ENCODE measurements at places on chromosomes 4 and X. TPM values are rescaled to one million over a fixed set of nuclear protein-coding genes. Genes with fewer than 3 reads are reported as not detected.

DNA sequence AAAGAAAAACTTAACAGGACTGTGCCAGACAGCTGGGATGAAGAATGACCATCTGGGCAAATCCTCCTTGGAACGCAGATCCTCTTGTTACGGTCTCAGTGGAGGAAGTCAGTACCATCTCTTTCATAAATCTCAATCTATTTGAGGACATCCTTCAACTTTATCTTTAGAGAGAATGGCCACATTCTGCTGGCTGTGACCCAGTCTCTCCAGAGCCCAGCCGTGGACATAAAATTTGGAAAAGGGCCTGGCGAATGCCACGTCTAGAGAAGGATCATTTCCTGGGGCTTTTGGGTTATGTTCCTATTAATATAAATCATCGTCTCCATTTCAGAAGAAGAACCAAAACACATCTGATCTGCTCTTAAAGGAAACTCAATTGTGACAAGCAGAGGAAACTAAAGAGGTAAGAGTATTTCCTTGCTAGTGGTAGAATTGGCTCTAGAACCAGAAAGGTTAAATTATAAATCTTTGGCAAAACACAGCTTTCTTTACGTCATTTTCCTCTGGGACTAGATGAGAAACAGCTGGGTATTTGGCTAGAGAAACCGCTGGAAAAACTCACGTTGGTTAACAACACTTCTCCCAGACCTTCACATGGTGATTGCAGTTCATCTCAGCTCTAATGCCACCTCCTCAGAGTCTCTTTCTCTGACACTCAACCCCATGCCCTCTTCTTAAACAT, 164.7 kb downstream of the CHIC2 start:
- DNase-seq = no peak

GRCh38 chr4:35970366-35970960, 273.9 kb downstream of the ARAP2 start:
- DNase-seq = no peak

GRCh38 chr4:71607780-71608677, 175.8 kb downstream of the GC start:
- DNase-seq = no peak

- no peak for DNase-seq
These were observed 17.0 kb upstream of the MAGED1 start for GRCh38 chrX:51876441-51876840.

- DNase-seq = no peak
These were observed 93.8 kb downstream of the MANBA start for GRCh38 chr4:102667001-102667400.

DNA sequence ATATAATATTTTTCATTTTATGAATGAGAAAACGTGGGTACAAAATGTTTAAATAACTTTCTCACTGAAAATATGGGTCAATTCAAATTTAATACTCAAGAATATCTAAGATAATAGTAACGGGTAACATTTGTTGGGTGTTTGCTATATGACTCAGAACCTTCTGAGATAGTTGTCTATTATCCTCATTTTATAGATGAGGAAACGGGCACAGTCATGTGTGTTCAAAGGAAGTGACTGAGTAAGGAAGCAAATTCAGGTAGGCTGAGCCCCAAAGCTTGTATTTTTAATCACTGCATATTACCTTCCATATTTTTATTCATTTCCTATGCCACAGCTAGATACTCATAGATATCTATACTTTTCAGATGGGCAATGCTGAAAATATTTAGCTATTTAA, 12.2 kb upstream of the CAMK2D start:
- no peak for DNase-seq

GRCh38 chr4:72843466-72843865, 226.1 kb downstream of the COX18 start:
- no peak for DNase-seq

- no peak for DNase-seq
These were observed 74.2 kb upstream of the CT45A1 start for GRCh38 chrX:135639066-135639780.

GRCh38 chr4:151811403-151811802, 50.6 kb upstream of the GATB start:
- DNase-seq = no peak

DNA sequence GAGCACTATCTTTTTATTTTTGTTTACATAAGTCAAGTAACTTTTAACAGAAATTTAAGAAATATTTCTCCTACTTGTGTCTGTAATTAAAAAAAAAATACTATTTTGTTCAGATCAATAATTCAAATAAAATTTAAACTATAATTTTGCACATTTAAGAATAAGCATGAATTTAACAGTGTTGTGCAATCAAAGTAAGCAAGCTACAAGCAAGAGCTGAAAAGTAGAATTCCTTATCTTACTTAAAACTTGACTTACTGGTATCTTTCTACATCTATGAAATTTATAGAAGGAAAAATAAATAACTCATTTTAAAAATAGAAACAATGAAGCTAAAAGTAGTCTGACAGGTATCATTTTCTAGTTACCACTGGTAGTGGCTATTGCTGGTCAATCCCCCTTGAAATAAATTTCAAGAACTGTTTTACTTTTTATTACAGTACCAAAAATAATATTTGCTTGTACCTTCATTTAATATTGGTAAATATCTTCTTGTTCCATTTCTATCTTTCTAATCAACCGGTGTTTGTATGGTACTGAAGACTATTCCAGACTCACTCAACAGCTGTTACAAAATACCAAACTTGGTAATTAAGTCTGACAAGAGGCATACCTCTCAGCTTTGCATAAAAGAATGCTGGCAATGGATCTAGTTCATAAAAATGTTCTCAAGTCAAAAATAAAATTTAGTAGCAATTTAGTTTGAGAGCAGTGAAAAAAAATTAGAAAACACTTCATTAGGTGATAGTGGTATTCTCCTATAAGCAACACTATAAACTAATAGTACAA, 62.2 kb downstream of the NOCT start:
- no peak for DNase-seq

The NKX3-2 gene
- not detected for total RNA-seq

Measured in CD4-positive, CD25-positive, alpha-beta regulatory T cell (primary cell).